Central memory CD4-positive, alpha-beta T cell (primary cell): ENCODE measurements at places on chromosomes 11 and 22.

DNA sequence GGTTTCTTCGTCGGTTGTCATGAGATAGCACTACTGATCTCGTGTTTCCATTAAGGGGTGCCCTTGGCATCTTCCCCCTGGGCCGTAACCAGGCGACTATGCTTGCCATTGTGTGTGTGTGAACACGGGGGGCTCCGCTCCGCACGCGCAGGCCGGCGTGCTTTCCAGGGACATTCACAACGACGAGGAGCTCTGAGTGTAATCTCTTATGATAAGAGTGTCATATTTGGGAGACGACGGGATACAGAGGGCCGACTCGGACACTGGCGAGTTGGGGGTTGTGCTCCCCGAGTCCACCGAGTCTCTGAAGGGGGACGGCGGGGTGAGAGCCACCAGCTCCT, 170.9 kb upstream of the CTSC start:
- DNase-seq, result no peak

DNA sequence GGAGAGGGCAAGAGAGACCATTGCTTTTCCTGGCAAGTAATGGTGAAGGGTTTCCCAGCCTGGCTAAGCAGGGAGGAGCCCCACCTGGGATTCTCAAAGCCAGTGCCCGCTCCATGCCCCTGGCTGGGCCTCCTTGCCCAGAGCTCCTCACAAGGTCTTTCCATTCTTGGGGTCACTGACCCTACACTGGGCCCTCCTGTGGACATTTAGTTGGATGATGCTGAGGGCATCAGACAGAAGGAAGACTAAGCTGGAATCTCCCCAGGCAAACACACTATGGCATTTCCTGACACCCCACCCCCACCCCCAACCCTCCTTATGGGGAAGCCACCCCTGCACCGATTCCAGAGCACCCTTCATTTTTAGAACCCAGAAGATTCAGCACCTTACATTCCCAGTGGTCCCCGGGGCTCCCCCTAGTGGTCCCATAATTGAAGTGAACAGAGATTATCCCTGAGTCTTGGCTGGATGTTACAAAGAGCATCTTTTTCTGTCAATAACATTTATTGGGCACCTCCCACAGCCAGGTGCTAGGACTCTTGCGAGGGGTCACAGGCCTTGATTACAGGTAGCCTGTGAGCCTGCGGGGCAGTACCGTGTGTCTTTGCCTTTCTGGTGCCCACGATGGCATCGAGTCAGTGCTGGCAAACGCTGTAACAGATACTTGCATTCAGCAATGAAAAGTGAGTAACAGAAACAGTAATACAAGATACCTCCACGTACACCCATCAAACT, 548.5 kb downstream of the BUD13 start:
- no peak for DNase-seq

GRCh38 chr11:313787-314553, at the start of gene IFITM1:
Gene IFITM1 (plus strand): TSS chr11:314040. CDS start chr11:314171, 131 bp downstream.
- peak; percentile 74 for DNase-seq

DNA sequence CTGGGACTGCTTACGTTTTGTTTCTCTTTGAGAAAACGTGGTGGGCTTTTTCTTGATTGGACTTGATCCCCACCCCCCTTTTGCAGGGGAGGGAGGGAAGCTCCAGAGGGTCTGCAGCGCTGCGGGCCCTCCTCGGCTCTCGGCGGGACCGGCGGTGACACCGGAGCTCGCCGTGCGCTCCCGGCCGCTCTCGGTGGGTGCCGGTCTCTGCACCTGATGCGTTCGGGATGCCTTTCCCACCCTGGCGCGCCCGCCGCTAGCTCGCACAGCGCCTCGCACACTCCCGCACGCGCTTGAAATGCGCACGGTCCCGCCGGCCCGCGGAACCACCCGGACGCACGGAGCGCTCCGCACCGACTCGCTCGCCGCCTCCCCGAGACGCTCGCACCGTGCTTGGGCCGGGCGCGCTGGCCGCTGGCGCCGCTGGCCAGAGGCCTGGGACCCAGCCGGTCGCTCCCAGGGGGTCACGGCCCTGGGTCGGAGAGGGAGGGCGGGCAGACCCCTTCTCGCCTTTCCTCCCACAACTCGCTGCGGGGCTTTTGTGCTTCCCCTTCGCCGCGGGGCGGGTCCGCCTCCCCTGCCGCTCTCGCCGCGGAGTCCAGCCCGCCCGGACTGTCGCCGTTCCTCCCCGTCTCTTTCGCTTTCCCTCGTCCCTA, 1.0 kb downstream of the ZBTB16 start:
- DNase-seq, result peak; percentile 24

GRCh38 chr11:73376803-73377629, 817 bp downstream of the RELT start:
- DNase-seq, result peak; percentile 69

DNA sequence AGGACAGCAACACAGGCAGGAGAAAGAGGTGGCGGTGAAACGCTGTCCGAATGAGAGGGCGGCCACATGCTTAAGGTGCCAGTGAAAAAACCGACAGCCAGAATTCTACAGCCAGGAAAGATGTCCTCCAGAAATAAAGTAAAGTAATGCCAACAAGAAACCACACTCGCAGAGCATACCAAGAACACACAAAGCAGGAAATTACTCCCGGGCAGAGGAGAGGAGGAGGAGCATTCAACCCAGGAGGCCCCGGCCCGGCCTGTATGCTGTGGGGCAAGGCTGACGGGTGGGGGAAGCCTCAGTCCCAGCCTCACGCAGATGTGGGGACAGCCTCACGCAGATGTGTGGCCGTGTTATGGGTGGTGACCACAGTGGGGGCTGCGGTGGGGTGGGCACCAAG, 28.0 kb downstream of the CHID1 start:
- DNase-seq, result no peak

DNA sequence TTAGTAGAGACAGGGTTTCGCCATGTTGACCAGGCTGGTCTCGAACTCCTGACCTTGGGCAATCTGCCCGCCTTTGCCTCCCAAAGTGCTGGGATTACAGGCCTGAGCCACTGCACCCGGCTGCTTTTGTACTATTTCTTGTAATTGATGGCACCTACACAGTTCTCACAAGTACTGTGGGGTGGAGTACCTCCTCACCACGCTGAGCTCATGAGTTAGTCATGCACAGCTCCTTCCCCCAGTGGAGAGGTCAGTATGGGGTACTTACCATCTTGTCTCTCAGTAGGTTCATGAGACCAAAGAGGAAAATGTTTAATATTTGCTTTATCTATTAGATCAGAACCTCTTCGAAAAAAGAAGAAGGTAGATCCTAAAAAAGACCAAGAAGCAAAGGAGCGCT, 2.1 kb downstream of the MRPL40 start:
- DNase-seq, result no peak
